ENCODE measurements at places on chromosomes 5 and 9.
A peak's percentile ranks its signal among the peaks of the same experiment; 100 is the strongest.

- DNase-seq: peak; percentile 91
These were observed 5.3 kb downstream of the ANKS6 start for GRCh38 chr9:98790842-98791607.

DNA sequence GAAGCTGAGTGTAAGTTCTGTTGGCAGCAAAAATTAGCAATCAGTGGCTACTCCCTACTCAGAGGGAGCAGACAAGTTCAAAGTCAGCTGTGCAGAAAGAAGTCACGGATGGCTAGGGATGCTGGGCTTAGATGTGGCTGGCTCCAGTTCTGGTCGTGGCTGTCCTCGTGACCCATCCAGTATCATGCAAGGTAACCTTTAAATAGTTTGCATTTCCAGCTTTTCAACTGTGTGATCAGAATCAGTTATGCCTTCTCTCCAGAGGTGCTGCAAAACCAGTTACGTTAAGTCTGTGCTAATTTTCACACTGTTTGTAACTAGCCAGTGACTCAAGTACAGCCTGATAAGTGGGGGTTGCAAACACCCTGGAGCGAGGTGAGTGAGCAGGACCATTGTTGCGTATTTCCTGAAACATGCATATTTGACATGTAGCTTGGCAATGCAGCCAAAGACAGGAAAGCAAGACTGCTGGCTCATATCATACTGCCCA is 302.4 kb downstream of the ATPSCKMT start:
- peak; percentile 17 for DNase-seq

- DNase-seq: no peak
These were observed 12.1 kb downstream of the NOL8 start for GRCh38 chr9:92312887-92313623.

DNA sequence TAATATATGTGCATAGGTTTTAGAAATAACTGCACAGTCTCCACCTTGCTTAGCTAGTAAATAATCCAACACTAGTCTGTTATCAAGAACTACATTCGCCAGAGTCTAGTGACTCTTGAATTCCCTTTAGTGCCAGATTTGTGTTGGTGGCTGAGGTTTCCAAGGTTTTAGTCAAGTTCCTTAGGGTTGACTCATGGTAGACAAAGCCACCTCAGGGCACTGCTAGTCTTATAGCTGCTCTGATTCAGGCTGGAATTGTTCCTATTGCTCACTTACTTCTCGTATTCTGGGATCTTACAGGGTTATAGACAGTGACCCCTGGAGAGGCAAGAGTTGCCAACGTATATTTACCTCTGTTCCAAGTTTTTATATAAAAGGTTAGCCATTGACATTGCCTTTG is 1369.8 kb upstream of the CDH9 start:
- DNase-seq: peak; percentile 49

DNA sequence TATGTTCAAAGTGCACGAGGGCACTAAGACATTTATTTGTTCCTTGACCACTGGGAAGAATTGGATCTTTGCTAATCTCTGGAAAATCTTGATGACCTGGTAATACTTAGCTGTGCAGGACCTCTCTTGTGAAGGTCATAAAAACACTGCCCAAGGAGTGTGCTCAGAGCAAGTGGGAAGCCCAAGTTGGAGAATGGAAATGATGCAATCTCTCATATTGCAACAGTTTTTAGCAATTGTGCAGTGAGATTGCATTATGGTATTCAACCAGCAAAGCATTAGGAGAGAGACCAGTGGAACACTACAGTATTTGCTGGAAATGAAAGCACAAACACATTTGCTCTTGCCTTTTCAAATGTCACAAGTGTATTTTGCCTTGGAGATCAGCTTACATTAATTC is 34.5 kb downstream of the TXNDC8 start:
- peak; percentile 6 for DNase-seq

Data from ELR (cell line).